ENCODE measurements at places on chromosomes 13 and 19.

DNA sequence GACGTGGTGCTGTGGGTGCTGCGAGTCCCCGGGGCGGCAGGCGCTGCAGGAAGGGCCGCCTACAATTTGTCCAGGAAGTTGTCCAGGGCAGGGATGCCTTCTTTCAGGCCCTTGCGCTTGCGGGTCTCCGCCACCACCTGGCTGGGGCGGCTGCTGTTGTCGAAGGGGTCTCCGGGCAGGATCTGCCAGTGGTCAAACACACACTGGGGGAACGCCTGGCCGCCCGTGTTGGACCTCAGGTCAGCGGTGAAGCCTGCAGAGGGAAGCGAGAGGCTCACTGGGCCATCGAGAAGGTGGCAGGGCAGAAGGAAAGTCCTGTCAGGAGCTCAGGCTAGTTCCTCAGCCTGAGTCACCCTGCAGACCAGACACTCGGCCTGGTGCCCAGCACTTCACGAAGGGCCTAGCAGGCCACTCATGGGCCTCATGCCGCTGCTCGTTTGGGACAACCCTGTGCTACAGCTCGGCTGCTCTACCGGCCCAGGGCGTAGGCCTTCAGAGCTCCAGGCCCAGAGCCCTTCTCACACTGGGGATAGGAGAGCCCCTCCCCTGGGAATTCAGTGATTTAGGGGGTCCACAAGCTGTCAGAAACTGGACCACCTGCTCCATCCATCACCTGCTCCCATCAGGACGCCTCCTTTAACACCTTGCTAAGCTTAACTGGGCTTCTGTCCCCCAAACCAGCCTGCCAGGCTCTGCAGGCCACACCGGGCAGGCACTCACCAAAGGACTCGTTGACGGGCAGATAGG is 5.8 kb upstream of the DAPK3 start:
- DNase-seq: no peak

DNA sequence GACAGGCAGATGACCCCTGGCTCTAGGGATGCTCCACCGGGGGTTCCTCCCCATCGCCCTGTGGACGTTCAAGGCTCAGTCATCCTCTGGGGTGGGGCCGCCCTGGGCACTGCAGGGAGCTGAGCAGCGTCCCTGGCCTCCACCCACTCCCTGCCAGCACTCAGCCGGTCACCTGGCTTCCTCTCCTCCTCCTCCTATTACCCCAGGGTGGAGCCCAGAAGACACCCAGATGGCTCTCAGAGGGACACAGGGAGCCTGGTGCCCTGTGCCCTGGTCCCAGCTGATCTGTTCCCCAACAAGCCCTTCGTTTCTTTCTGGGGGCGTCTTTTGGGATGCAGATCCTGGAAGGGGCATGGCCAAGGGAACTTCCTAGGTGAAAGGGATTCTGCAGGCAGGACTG is 3.7 kb upstream of the MKNK2 start:
- no peak for DNase-seq

DNA sequence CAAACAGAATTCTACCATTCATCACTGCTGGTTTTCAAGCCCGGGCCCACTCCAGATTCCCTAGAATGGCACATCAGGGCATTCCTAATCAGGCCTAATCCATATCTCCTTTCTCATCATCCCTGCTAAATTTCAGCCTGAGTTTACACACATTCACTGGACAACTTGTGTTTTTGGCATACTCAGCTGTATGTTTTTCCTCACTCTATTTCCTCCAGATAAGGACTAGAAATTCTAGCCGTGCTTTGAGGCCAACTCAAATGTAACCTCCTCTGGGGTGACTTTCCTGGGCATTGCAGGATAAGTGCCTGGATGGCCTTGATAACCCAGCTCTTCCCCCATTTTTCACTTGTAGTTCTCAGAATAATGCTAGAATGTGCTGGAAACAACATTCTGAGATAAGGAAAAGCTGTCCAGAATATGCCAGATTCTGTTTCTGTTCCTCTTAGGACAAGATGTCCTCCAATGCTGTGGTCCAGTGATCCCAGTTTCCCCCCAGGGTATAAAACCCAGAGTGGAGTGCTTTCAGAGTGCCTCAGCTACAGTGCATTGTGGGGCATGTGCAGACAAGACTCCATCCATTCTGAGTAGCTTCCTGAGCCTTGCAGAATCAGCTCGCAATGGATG is 66.9 kb upstream of the CLDN10 start:
- no peak for DNase-seq

DNA sequence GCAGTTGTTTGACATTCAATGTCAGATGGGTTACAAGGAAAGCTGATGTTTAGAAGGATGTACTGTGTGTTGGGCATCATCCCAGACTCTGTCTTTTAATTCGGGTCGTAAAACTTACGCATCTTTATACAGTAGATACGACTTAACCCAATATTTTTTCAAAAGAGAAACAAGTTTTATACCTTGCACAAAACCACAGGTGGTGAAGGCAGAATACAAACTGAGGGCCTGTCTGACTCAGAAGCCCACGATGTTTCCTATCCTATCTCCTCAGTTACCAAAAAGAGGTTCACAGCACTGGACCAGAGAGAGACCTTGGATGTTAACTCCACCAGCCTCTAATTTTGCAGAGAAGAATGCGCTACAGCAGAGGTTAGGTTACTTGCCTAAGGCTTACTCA is 477.0 kb downstream of the FOXO1 start:
- no peak for DNase-seq

GRCh38 chr13:113632706-113633484 is 25.1 kb downstream of the ATP4B start:
- DNase-seq: no peak

DNA sequence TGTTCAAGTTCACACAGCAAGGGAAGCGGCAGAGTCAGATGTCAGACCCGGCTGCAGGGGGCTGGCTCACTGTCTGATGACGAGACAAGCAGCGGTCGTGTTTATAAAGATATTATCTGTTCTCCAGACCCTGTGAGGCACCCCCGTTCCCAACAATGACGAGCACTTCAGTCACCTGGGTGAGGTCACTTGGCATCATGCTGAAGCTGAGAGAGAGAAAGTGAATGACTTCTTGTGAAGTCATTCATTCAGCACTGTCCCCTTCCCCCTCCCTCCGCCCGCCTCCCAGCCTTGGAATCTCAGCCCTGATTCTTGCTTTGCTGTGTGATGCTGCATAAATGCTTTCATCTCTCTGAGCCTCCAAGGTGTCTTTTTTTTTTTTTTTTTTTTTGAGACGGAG is 4.9 kb upstream of the LYPD3 start:
- no peak for DNase-seq

DNA sequence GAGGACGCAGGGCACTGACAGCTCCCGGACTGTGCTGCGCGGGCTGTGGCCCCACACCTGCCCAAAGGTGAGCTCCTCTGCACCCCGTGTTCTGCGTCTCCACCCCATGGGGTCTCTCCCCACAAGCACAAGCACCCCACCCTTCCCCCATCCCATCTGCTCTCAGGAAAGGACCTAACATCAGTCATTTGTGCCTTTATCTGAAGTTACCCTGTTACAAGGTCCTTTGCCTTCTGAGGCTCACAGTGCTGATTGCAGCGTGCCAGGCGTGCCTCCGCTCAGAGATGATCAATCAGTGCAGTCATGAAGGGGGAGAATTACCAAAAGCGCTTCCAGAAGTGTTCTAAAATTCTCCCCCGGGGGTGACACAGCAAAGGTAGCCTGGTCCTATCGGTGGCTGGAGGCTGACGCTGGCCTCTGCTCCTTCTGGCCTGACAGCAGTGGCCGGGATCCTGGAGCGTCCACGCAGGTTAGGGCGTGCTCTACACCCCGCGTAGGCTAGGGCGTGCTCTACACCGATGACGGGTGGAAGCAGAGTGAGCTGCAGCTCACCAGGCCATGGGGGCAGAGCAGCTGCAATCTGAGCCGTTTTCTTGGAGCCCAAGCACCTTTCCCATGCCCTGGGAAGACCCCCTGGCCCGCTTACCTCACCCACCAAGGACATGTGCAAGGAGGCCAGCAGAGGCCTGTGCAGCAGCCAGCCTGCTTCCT is 84.7 kb upstream of the TM9SF2 start:
- no peak for DNase-seq

DNA sequence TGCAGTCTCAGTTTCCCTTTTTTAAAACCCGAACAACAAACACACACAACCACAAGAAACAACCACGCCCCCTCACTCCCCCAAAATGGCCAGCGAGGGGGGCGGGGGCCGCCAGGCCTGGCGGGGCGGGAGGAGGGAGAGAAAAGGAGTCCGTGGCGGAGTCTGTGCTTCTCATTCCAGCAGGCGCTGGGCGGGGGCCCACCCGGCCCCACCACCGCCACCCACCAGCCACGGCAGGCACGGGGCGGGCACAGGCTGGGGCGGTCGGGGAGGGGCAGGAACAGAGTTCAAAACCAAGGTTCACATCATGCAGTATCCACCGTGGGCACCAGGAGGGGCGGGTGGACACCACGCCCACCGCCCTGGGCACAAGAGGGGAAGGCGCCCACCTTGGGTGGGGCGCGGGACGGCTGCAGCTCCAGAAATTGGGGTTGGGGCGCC is 12.9 kb downstream of the DPF1 start:
- DNase-seq: no peak

DNA sequence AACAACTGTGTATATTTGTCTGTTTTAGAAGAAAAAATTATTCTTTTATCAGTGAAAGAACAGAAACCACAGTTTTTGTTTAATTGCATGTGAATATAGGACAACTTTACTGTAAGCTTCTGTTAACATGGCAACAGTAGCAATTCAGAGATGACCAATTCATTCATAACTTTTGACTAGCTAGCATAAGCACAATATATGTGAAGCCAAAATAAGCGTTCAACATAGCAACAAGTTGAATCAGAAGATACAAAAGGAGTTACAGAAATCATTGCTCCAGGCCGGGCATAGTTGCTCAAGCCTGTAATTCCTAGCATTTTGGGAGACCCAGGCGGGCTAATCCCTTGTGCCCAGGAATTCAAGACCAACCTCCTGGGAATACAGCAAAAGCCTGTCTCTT is 197.1 kb upstream of the GPC6 start:
- no peak for DNase-seq

GRCh38 chr13:109780845-109781383 is 5.5 kb downstream of the IRS2 start:
- DNase-seq: no peak

- no peak for DNase-seq
These were observed 300.1 kb downstream of the TBC1D4 start for GRCh38 chr13:75181906-75182305.

DNA sequence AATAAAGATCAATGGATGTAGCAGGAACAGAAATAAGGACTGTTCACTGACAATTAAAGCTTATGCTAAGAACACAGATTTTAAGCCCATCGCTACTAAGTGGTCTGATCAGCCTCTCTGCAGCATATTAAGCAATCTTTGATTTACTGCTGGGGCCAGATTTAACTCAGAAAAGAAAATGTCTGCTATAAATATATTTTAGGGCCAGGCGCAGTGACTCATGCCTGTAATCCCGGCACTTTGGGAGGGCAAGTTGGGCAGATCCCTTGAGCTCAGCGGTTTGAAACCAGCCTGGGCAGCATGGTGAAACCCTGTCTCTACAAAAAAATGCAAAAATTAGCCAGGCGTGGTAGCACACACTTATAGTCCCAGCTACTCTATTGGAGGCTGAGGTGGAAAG is 43.0 kb downstream of the METTL21C start:
- DNase-seq: no peak

GRCh38 chr13:76029088-76029487 is 393.0 kb downstream of the LMO7 start:
- no peak for DNase-seq

DNA sequence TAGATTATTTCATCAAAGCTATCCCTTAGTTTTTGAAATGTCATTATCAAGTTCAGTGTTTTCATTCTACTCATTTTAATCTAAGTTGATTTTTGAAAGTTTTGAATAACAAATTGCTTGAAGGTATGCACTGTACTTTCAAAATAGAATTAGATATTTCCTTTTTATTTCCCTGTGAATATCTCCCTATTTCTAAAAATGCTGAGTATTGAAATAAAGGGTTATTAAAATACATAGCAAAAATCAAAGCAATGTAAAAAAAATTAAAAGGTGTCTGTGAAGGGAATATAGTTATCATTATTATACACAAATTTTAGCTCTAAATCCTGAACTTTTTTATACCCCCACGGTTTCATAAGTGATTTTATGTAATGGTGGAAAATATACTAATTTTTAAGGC is 967.8 kb downstream of the PCDH9 start:
- DNase-seq: no peak

GRCh38 chr19:46345157-46345556 is 1.7 kb upstream of the PPP5C start:
- DNase-seq: no peak

GRCh38 chr13:28615916-28616446 is 42.9 kb upstream of the POMP start:
- DNase-seq: no peak

- DNase-seq: no peak
These were observed 10.2 kb downstream of the ANGPTL4 start for GRCh38 chr19:8373867-8374813.

GRCh38 chr13:28043224-28043623 is 54.7 kb upstream of the URAD start:
- DNase-seq: no peak

DNA sequence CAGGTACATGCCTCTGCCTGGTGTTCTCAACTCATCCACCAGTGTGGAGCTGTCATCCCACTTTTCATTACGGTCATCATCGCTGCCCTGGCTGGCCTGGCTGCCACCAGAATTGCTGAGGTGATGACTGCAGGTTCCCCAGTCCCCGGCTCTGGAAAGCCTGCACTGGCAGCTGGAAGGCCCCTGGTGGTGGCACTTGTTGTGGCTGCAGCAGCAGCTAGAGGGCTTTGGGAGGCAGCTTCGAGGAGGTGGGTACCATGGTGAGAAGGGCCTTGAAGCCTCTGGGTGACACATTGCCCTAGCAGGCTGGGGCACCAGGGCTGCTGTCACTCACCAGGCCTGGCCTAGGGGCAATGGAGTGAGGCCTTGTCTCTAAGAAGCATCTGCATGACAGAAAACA is 25.3 kb upstream of the ZNF14 start:
- DNase-seq: no peak

- DNase-seq: no peak
These were observed 73.5 kb downstream of the CAB39L start for GRCh38 chr13:49370371-49370770.

GRCh38 chr13:29359181-29359580 is 236.3 kb downstream of the SLC7A1 start:
- no peak for DNase-seq

GRCh38 chr19:35373492-35373891 is 2.6 kb downstream of the GPR42 start:
- no peak for DNase-seq

GRCh38 chr13:99022941-99023340 is 45.1 kb upstream of the DOCK9 start:
- DNase-seq: no peak

- no peak for DNase-seq
These were observed 241.3 kb upstream of the IRS2 start for GRCh38 chr13:110027470-110028240.

- DNase-seq: no peak
These were observed 7.5 kb downstream of the RASA3 start for GRCh38 chr13:114124921-114125320.

DNA sequence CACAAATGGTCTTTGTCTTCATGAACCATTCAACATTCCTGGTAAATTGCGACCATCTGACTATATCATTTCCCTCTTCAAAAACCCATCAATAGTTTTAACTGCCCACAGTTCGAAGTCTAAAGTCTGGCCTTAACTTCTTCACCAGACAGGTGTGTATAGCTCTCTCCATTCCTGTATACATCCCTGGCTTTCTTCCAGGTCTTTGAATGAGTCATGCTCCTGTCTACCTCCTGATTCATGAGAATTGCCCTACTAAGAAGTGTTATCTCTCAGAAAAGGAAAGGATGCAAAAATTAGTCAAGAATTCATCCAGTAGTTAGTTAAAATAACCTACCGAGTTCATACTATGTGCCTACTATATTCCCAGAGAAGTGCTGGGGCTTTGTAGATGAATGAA is 225.0 kb downstream of the TBC1D4 start:
- no peak for DNase-seq

- DNase-seq: no peak
These were observed 1.7 kb downstream of the PLEKHA4 start for GRCh38 chr19:48866692-48867091.
